ENCODE measurements at places on chromosomes 2 and 18.
A peak's percentile ranks its signal among the peaks of the same experiment; 100 is the strongest.

GRCh38 chr2:219675221-219675620, 47.8 kb downstream of the SLC4A3 start:
- ATAC-seq, result no peak

- no peak for ATAC-seq
These were observed 102.7 kb downstream of the TWIST2 start for GRCh38 chr2:238950551-238950950.

GRCh38 chr2:173043476-173043875, 32.2 kb upstream of the MAP3K20 start:
- ATAC-seq, result no peak

DNA sequence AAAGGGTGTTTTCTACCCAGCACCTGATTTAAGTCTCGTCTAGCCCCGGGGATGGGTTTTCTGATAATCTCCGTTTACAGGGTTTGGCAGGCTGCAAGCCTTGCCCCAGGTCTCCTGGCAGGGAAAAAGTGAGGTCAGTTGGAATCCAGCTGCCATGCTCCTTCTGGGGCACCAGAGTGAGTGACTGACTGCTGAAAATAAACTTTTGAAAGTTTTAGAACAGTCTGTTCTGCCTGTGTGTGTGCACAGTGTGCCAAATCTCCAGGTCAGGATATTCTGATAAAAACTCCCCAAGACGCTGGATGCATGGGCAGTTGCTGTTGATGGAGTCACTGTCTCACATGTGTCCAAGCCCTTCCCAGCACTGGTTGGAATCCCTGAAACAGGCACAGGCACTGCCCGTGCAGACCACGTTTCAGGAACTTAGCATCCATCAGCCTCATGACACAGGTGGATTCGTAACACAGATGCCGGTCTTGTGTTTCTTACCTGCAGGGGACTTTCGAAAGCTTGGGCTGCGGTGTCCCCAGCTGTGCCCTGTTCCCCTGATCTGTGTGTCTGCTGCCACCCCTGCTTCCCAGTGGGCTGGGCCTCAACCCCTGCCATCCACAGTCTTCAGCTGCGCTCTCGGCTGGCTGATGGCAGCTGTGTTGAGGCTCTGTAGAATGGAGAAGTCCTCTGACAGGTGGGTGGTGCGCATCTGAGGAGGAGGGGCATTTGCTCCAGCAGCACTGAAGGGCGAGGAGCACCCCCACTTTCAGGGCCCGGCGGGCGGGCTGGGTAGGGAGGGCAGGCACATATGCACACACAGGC, 65.0 kb downstream of the SH3RF3 start:
- peak; percentile 36 for ATAC-seq

DNA sequence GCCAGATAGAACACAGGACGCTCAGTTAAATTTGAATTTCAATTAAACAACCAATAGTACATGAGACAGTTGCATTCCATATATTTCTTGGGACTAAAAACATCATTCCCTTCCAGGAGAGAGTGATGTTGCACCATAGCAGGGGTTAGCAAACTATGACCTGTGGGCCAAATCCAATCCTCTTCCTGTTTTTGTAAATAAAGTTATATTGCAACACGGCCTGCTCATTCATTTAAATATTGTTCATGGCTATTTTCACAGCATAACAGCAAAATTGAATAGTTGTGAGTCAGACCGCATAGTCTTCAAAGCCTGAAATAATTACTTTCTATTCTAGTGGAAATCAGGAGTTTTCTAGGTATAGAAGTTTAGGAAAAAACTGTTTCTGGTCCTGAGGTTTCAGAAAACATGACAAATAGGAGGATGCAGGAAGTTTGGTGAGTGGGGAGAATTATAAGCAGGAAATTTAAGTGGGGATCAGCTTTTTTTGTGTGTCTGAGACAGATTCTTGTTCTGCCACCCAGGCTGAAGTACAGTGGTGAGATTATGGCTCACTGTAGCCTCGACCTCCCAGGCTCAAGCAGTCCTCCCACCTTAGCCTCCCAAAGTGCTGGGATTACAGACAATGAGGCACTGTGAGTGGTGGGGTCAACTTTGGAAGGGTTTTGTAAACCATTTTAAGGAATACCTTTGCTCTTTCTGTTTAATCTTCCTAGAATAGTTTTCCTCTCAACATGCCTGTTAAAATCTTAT, 131.5 kb downstream of the SOCS6 start:
- ATAC-seq, result no peak

GRCh38 chr2:193272011-193272410, 1077.3 kb upstream of the TMEFF2 start:
- ATAC-seq, result no peak

GRCh38 chr2:195471807-195472206, 185.2 kb upstream of the SLC39A10 start:
- no peak for ATAC-seq

DNA sequence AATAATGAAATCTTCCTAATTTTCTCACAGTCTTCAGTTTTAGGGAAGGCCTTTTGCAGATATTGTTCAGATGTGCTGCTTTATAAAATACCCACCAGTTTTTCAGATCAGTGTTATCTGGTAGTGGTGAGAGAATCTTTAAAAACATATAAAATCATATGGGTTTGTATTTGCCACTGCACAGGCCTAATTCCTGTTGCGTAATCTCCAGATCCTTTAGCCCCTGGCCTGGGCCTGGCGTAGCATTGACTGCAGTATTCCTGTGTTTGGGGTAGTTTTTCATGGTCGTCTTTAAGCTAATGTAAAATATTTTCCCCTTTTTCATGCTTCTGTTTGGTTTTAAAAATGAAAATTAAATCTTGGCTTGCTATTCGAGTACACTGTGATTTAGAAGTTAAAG, 43.2 kb downstream of the TSHZ1 start:
- ATAC-seq, result peak; percentile 46

DNA sequence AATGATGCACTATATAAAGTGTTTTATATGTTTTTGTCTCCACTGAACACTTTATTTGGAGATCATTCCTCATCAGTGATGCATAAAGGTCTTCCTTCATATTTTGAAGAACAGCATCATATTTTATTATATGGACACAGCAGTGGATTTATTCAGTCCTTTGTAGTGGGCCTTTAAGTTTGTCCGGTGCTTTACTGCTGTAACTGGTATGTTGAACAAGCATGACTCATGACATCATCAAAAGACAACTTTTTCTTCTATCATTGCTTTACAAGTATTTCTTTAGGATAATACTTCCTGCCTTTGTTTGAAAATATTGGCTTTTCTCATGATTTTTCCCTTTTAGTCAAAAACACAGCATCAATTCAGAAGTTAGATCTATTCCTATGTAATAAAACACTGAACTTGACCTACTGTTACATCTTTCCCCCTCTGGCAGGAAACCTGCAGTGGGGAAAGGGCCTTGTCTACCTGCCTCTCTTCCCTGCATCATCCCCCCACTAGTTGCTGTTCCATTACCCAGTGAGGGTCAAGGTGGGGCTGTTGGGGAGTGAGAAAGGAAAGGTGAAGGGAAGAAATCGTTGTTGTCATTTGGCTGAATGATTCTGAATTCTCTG, 241.2 kb downstream of the CYP26B1 start:
- no peak for ATAC-seq

GRCh38 chr2:230658577-230658876, 54.1 kb upstream of the CAB39 start:
- ATAC-seq, result no peak

GRCh38 chr2:42784204-42784880, 8.0 kb downstream of the HAAO start:
- ATAC-seq, result no peak

- ATAC-seq, result no peak
These were observed 69.0 kb downstream of the POLR1A start for GRCh38 chr2:86036669-86037138.

DNA sequence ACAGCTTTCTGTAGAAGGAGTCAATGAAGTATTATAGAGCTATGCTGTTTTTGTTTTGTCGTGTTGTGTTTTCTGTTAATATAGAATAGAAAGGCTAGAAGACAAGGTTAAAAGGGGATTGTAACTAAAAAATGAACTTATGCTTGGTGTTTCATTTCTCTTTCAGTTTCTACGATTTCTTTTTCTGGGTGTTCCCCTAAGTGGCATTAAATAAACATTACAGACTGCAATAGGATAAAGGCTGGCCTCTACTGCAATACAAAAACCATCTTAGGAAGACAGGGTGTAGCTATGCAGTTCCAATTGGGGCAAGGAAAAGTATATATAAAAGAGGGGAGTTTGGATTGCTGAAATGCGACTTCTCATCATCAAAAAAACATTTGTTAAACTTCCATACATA, 1609.7 kb upstream of the ACVR2A start:
- no peak for ATAC-seq

GRCh38 chr2:186347472-186347871, 138.6 kb upstream of the ZC3H15 start:
- ATAC-seq, result peak; percentile 38

DNA sequence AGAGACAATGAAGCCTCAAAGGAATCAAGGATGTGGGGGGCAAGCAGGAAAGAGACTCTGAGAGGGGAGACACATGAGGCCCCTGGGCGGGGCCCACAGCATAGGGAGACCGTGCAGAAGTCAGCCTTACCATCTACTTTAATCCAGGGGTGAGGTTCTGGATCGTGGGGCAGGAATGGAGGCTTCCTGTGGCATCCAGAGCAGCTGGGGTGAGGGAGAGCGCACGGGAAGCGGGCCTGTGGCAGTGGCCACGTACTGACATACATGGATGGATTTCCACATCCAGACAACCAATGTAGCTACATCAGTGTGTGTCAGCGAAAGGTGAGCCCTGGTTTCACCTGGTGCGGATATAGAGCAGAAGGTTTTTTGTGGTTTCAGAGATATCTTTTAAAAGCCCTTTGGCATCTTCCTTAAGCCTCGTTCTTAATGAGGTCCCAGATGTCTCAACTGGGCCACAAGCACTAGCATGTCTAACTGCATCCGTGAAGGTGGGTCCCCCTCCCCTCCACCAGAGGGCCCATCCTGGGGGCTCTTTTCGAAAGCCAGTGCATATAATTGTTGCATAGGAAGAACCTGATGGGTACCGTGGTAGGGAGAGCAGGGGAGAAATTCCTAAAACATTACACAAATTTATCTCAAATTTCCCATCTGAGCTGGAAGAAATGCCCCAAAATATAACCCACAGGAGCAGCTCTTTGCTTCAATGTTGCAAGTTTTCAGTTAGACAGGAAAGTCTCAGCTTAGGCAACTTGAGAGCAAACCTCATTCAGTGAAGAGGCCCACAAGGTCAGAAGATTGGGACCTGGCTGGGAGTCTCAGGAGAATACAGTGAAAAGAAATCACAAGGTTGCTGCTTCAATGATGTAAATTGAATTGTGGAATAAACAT, 90.9 kb downstream of the SP3 start:
- no peak for ATAC-seq

GRCh38 chr2:240468303-240469238, 33.1 kb downstream of the GPC1 start:
- ATAC-seq, result no peak

DNA sequence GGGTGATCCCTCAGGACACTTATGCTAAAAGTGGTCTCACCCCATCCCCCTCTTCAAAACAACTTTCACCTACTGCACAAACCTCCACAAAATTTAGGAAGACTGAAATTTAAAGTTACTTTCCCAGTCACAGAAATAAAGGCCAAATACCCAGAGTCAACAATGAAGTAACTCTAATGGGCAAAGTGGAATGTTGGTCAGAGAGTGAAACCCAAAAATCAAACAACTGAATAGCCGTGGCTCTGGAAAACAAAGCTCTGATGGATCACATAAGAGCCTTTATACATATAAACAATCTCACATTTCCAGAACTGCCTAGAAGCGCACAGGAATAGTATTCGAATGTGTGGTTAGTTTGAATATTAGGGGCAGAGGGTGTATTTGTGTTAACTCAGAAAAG, 4.7 kb downstream of the ACVR1 start:
- ATAC-seq, result no peak

DNA sequence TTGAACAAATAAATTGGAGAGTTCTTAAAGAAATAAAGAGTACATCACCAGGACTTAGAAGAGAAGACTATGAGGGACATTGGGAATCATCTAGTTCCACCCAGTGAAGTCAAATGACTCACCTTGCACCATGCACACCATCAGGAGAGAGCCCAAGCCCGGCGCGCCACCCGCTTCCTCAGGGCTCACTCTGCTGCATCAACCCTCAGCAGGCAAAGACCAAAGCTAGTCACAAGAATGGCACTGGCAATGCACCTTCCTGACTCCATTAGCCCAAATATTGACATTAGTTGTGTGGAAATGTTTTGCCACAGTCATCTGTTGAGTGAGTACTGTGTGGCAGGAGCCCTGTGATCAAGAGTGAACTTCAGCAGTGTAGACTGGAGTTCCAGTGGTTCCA, 7.1 kb upstream of the LYPD6B start:
- no peak for ATAC-seq

- ATAC-seq, result no peak
These were observed 1461.7 kb upstream of the PIK3C3 start for GRCh38 chr18:40493316-40493715.

GRCh38 chr2:54881759-54882158, 158.3 kb downstream of the EML6 start:
- no peak for ATAC-seq

GRCh38 chr2:26274058-26274613, 29.4 kb downstream of the HADHB start:
- peak; percentile 28 for ATAC-seq

DNA sequence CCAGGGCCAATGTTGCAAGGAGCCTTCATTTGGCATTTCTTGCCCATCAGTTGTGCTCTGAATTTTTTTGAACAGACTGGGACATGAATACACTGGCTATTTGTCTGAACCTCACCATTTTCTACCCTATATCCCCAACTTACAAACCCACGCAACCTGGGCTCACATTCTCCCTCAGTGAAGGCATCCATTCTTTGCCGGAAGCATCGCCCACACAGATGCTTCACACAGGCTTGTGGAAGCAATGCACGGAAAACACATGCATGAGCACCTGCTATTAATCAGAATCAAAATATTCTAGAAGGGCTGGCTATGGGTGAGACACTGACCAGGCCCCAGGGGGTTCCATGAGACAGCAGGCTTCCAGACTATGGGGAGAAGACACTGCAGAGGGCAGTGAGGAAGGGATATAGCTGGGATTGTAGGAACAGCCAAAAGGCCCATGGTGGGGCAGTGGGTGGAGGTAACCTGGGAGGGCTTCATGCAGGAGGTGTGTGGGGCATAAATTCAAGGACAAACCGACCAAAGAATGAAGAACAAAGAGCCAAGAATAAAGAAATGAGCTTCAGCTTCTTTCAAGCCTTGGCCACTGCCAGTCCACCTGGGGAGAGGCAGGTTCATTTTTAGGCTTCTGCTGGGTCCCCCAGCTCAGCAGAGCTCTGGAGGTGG, 261.5 kb downstream of the CELF4 start:
- no peak for ATAC-seq

DNA sequence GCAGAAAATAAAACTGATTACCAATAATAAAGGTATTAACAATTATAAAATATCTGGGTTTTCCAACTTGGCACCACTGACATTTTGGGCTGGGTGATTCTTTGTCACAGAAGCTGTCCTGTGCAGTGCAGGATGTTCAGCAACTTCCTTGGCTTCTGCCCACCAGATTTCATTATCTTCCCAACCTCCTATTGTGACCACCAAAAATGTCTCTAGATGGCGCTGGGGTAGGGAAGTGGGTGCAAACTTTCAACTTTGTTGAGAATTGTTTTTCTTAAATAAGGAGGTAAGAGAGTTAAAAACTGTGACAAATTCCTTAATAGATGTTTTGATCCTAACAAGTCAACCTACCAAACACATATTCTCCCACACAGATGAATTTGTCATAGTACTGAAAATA, 90.1 kb downstream of the GAREM1 start:
- no peak for ATAC-seq
